NCI-H1048 (cell line): ENCODE measurements at places on chromosomes 3 and 15.

DNA sequence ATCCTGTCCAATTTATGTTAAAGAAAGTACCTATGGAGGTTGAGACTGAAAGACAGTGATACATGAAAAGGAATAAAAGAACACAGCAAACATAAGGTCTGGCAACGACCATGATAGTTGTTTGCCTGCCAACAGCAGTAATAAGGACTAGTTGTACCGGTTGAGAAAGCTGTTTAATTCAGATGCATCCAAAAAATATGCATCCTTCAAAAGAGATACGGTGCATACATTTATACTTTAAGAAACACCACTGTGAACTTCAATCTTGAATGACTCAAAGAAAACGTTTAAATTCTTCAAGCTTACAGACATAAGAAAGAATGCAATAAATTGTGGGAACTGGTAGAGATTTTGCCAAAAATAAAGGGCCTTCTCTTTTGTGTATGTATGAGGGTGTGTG lies 492.1 kb downstream of the NLGN1 start:
- DNase-seq, result no peak

DNA sequence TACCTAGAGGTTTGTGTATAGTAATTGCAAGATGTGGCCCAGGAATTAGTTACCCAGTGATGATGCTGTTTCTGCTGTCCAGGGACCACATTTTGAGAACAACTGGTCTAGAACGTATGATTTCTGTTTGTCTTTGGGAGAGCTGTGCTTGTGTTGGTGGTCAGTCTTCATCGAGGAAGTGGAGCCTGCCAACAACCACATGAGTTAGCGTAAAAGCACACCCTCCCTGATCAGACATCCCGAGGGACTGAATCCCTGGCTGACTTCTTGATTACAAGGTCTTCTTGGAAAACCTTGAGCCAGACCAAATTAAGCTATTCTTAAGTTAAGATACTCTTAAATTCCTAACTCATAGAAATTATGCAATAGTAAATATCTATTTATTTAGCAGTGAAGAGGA lies 81.7 kb upstream of the ZPLD1 start:
- DNase-seq, result no peak

- DNase-seq, result no peak
Measured at GRCh38 chr3:175932586-175932985, 1073.5 kb downstream of the NAALADL2 start.

DNA sequence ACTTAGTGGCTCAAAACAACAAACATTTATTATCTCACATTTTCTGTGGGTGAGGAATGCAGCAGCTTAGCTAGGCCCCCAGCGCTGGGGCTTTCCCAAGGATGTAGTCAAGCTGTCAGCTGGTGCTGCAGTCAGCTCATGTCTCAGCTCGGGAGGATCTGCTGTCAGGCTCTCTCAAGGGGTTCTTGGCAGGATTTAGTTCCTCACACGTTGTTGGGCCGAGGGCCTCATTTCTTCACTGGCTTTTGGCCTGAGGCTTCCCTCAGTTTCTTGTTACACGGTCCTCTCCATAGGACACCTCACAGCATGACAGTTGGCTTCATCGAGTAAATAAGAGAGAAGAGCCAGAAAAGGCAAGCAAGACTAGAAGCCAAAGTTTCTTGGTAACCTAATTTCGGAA lies 13.7 kb upstream of the U2SURP start:
- no peak for DNase-seq

- no peak for DNase-seq
Measured at GRCh38 chr15:57609805-57610529, 18.3 kb downstream of the MYZAP start.

DNA sequence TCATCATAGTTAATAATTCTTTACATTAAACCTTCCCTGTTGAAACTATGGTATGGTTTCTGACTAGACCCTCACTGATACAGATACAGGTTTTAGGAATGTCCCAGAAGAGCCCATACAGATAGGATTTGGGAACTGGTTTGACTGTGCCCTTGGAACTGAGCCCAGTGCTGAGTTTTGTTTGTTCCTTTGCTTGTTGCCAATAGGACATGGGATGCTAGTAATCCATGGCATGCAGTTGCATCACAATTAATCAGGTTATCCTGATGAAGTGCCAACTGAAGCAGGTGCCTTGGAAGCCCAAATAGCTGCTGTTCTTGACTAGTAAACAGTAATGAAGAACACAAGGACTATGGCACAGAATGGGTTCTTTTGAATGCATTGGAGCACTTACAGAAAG lies 230.6 kb downstream of the NEK10 start:
- DNase-seq, result no peak

DNA sequence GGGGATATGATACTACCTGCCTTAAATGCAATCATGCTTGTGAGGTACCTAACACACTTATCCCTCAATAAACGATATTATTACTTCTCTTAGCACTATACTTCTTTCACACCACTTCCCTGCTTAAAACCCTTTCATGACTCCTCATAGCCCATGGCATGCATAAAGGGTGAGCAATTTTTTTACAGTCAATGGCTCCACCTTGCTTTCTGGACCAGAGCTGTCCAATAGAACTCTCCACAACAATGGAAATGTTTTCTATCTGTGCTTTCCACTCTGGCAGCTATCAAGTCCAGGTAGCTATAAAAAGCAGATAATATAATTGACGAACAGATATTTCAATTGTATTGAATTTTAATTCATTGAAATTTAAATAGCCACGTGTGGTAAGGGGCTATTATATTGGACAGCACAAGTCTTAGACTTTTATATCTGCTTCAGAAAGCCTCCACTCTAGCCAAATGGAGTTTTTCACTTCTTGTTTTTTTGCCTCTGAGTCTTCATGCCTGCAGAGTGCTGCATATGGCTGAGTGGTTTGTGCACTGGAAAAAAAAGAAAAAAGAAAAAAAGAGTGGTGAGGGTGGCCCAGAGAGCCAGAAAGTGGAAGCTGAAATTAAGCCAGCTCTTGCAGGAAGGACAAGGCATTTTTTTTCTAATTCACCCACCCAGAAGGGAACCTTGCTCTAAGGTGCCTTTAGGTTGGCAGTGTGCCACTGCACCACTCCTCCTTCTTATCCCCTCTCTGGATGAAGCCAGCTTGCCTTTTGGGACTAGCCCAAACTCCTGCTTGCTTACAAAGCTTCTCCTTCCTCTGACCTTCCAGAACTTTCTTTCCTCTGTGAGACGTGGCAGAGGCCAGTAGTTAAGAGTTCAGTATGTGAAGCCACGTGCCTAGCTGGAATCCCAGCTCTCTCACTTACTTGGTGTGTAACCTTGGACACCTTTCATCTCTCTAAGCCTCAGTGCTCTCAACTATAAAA lies 239.0 kb upstream of the LRTM1 start:
- no peak for DNase-seq

- no peak for DNase-seq
Measured at GRCh38 chr15:89630260-89630659, 25.0 kb downstream of the KIF7 start.

GRCh38 chr3:73136941-73137340 lies 75.5 kb downstream of the EBLN2 start:
- DNase-seq, result no peak

DNA sequence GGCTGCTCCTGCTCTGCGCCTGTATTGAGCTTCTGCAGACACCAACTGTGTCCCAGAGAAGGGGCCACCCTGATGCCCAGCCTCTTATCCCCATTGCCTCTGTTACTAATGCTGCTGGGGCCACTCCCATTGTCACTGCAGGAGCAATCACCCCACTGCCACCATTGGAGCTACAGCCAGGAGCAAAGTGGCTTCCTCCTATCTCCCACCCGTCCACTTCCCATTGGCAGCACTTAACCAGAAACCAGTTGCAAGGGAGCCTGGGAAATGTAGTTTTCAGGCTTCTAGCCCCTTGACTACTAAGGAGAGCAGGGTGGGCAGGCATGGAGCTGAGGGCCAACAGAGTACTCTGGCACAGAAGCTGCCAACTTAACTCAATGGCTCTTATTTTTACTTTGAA lies 55.9 kb upstream of the KLF13 start:
- no peak for DNase-seq

DNA sequence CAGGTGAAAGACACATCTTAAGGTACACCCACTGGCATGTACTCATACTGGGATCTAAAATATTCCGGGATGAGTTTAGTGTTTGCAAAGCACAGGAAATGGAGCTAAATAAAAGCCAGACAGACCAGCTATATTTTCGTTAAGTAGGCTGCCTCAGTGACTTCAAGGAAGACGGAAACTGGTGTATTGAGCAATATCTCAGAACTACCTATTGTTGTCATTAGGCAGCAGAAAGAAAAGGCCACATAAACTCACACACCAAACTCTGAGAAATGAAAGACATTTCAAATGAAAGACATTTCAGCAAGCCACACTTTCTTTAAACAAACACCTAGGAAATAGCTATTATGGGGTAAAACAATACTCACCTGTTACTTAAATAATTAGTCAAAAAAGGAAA lies 761.7 kb upstream of the SEMA6D start:
- no peak for DNase-seq

GRCh38 chr15:84782346-84782745 lies 34.0 kb downstream of the ZNF592 start:
- no peak for DNase-seq

- no peak for DNase-seq
Measured at GRCh38 chr15:57902155-57902554, 163.4 kb downstream of the ALDH1A2 start.
